ENCODE measurements at places on chromosomes 16 and 17. TPM values are rescaled to one million over a fixed set of nuclear protein-coding genes. Genes with fewer than 3 reads are reported as not detected.

DNA sequence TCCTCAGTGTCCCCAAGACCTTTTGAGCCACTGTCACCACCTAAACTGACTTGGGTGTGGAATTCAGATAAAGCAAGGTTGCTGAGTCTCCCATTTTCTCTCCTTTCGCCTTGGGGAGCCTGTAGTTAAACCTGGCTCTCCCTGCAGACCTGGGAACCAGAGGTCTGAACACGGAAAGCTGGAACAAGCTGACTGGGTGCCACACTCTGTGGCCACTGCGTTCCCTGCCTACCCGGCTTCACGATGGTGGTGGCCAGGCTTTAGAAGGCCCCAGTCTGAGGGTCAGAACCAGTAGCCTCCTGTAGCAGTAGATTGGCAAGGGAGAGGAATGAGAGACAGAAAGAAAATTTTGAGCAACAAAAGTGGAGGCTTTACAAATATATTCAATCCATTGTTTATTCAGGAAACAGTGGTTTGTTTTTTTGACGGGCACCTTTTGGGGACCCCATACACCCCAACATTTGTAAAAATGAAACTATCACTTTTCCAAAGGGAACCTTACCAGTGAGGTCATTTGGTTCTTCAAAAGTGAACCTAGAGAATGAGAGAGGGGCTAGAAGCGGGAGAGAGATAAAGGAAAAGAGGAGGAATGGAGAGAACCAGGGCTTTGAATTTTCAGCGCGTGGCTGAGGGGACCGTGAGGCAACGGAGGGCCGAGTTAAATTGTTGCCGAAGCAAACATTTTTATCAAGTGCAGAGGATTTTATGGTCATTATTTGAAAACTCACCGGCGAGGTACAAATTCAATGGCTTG, 1.8 kb upstream of the HOXB8 start:
- DNase-seq = no peak

- no peak for DNase-seq
Measured at GRCh38 chr17:66985338-66986237, 21.1 kb downstream of the CACNG4 start.

- DNase-seq = no peak
Measured at GRCh38 chr17:34075076-34075475, 180.0 kb upstream of the CCL2 start.

DNA sequence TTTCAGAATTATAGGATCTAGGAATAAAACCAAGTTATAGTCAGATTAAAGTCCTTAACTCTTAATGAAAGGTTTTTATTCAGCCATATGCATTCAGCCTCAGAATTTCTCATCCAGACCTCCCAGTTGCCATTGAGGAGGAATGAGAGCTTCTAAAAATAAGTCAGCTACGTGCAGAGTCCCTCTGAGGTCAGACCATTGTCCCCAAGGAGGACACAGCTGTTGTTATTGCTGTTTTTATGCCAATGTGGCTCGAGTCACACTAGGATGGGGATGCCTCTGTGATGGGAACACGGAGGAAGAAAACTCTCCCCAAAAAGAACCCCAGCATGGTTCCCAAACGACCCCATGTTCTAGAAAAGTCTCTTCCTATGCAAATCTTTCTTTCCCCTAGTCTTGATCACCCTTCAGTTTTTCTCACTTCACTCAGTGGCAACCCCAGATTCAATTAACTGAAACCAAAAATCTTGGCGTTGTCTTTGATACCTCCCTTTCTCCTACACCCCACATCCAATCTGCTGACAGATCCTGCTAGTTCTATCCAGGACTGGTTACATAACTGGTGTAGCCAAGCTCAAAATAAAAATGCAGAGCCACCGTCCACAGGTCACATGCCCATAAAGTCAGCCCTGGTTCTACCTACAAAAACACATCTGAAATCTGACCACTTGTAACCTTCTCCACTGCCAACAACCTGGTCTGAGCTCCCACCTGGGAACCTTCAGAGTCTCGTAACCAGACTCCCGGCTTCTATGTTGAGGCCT, 138.2 kb upstream of the ERCC4 start:
- DNase-seq = no peak

GRCh38 chr16:59220011-59220410, 485.9 kb upstream of the GOT2 start:
- no peak for DNase-seq

DNA sequence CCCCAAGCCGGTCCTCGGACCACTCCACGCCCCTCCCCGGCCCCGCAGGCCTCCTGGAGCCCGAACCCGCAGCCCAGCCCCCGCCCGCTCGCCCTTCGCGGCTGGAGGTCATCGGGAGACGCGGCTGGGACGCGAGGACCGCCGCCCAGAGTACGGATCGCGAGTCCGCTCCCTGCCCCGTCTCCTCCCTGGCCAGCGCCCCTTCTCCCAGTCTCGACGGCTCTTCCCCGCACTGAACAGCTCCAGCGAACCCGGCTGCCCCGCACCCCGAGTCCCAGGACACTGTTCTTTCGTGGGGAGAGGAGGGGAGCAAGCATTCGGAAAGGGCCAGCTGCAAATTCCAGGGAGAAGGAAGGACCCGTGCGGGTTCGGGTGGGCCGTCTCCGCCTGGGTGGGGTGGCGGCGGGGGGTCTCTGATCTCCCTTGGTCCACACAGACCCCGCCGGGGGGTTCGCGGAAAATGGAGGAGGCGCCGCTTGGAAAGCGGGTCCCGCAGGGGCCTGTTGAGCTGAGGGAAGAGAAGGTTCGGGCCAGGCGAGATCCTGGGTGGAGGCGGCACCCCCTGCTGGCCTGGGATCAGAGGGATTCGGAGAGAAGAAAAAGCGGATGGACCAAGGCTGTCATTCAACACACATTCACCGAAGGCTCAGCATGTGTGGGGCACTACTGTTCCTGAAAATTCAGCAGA, 632 bp upstream of the RTN4RL1 start:
- peak; percentile 85 for DNase-seq

GRCh38 chr17:77061669-77062068, 79.1 kb upstream of the SEC14L1 start:
- no peak for DNase-seq

DNA sequence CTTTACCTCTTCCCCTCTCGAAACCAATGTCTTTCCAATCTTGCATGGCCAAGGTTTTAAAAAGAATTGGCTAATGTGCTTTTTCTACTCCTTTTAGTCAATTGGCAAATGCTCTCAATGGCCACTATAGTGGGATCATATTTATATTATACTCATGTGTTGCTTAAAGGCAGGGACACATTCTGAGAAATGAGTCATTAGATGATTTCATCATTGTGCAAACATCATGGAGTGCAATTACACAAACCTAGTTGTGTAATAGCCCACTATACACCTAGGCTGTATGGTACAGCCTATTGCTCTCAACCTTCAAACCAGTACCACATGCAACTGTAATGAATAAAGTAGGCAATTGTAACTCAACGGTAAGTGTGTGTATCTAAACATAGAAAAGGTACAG, 180.9 kb downstream of the HS3ST3A1 start:
- DNase-seq = no peak

- no peak for DNase-seq
Measured at GRCh38 chr16:3712861-3713372, 4.4 kb downstream of the TRAP1 start.

DNA sequence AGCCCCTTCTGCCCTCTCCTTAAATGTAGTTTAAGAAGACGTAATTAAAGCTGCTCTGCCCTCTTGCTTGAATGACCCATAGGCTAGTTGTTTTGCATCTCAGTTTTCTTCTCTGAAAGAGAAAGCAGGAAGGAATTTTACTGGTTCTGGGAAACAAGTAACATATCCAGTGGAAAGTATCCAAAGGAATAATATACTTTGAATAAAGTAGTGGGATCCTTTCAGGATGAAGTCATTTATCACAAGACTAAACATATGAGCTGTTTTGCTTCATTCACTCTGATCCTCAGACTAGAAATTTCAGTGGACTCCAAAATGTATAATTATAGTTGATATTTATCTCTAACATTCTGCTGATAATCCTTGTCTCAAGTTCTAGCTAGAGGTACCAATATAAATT, 1297.6 kb upstream of the GOT2 start:
- no peak for DNase-seq

- DNase-seq = no peak
Measured at GRCh38 chr17:81130385-81131361, 34.6 kb upstream of the PVALEF start.

- DNase-seq = no peak
Measured at GRCh38 chr16:14351647-14352046, 278.4 kb downstream of the PARN start.

GRCh38 chr17:65055708-65056638, 567 bp downstream of the GNA13 start:
- DNase-seq = peak; percentile 77

DNA sequence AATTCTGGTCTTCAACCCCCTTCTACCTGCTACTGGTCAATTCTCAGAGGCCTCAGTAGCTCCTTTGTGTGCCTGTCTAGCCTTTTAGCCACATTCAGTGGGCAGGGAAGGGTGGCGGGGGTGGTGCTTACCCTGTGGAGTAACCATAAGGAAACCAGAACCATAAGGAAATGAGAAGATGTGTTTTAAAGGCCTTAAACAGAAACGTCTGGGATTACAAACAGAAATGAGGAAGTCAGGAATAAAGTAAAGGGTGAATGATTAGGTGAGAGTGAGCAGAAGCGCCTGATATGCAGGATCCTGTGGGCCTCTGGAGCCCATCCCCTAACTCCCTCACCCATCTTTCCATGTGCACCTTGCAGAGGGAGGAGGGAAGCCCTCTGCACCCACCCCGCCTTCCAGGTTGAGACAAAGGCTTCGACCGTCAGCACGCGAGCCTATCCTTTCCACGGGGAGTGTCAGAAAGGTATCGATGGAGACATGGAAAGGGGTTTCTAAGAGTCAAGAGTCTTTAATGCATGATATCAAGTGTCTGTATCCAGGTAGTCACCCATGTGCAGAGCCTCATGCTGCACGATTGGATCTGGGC, 20.4 kb downstream of the KIAA0513 start:
- DNase-seq = no peak

GRCh38 chr17:28315846-28316705, 2.9 kb upstream of the TMEM97 start:
- no peak for DNase-seq

- no peak for DNase-seq
Measured at GRCh38 chr17:57356153-57356718, 99.9 kb downstream of the MSI2 start.

DNA sequence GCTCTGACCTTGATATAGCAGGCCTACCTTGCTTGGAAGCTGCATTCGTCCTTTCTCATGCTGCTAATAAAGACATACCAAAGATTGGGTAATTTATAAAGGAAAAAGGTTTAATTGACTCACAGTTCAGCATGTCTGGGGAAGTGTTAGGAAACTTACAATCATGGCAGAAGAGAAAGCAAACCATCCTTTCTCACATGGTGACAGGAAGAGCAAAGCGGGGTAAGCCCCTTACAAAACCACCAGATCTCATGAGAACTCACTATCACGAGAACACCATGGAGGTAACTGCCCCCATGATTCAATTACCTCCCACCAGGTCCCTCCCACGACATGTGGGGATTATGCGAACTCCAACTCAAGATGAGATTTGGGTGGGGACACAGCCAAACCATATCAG, 6.0 kb upstream of the MAPT start:
- DNase-seq = no peak

DNA sequence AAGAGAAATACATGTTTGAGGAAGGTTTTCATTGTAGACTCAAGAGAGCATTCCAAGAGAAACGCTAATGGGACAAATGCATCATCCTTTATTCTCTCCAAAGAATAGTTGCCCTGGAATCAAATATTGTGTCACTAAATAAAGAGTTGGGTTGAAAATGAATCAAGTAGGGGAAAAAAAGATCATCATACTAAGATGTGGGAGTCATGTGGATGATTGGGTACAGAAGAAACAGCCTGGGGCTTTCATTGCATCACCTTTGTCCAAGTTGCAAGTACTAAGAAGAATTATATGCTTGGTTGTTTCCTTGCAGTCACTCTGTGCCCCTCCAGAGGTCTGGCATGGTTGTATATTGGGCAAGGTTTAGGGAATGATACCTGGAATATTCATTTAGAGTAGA, 658.9 kb downstream of the TOX3 start:
- DNase-seq = no peak

DNA sequence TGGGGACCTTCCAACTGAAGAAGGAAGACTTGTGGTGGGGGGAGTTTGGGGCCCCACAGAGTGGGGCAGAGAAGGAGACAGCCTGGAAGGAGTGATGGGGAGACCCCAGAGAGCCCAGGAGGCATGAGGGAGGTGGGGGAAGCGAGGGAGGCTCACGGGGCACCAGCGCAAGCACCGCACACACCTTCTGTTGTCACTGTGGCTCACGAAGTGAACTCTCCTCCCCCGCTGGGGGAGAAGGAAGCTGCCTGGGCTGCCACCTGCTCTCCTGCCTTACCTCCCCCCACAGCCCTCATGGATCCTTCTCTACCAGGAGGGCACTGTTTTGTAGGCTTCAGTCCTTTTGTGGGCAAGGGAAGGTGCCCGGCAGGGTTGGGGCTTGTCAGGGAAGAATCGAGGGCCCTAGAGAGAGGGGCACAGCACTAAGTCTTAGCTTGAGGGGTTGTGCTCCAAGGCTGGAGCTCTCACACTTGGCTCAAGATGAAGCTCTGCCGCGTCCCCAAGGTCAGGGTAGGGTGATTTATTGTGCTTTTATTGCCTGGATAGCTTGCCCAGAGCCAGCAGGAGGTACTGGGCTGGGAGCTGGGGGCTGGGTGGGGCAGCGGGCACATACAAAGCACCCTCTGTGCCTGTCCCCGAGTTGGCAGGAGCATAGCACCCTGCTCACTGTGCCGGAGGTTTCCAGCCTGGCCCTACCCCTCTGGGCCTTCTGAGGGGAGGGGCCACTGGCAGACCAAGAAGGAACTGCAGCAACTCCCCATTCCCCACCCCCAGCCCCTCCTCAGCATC, 4.6 kb upstream of the STARD3 start:
- peak; percentile 75 for DNase-seq

- DNase-seq = no peak
Measured at GRCh38 chr16:58426966-58427365, 34.7 kb downstream of the GINS3 start.

- DNase-seq = no peak
Measured at GRCh38 chr16:56547949-56548567, 16.8 kb upstream of the MT4 start.

- DNase-seq = no peak
Measured at GRCh38 chr16:89619840-89620239, 6.4 kb downstream of the DPEP1 start.

The KRTAP9-4 gene
- total RNA-seq = not detected

The SLX1B gene
- total RNA-seq = 43.4 TPM

The PYDC1 gene
- total RNA-seq = not detected

The PLA2G10 gene
- 1.4 TPM for total RNA-seq

The LGALS9 gene
- 80.7 TPM for total RNA-seq

The CACNG3 gene
- total RNA-seq = not detected

The HSD17B1 gene
- 3.6 TPM for total RNA-seq

The SEPTIN1 gene
- 8.2 TPM for total RNA-seq

The CES1 gene
- 56.8 TPM for total RNA-seq

The PRSS8 gene
- total RNA-seq = 17.0 TPM

The CLDN7 gene
- 157 TPM for total RNA-seq

The GJC1 gene
- 44.0 TPM for total RNA-seq

The APOH gene
- total RNA-seq = 0.89 TPM

The ZNF48 gene
- 8.1 TPM for total RNA-seq

The HSF4 gene
- 52.0 TPM for total RNA-seq

The SDR42E1 gene
- total RNA-seq = 28.3 TPM

The ABCA6 gene
- total RNA-seq = 14.9 TPM
